Stimulated activated CD8-positive, alpha-beta memory T cell treated with anti-CD3 and anti-CD28 coated beads, Interleukin-7, amount 100 ng/mL, for 4 hours (primary cell): ENCODE measurements at places on chromosomes 3 and 15.

- no peak for DNase-seq
Measured at GRCh38 chr15:29377161-29377560, 107.5 kb upstream of the NSMCE3 start.

DNA sequence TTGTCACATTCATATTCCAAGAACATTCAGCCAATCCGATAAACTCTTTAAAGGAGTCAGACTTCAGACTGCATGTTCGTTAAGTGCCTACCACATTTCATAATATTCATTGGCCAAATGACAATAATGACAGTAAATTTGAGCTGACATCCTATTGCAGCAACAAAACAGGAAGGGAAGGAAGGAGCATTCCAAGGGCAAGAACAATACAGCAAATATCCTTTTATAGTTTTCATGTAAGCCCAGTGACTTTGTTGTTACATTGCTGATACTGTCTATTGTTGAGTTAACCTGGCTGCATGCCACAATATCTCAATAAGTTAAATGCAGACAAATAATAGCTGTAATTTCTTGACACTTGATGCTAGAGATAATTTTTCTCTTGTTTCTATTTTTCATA lies 16.4 kb upstream of the CBLB start:
- no peak for DNase-seq

DNA sequence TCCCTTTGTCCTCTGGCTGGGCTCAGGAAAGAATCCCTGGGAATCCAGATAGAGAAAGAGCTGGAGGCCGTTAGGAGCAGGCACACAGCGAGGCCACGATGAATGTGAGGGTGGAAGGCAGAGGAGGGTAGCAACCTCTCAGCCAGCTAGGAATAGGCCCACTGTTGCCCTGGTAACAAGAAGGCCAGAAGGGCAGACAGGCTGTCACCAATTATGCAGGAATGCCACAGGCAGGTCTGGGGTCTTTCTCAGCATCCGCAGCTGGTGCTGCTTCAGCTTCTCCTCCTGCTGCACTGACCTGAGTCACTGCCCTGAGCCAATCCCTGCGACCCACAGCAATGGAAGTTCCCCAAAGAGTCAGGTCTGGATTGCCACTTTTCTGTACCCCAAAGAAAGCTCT lies 62.8 kb upstream of the C3orf80 start:
- no peak for DNase-seq

GRCh38 chr15:66884115-66884622 lies 181.2 kb upstream of the SMAD3 start:
- no peak for DNase-seq

DNA sequence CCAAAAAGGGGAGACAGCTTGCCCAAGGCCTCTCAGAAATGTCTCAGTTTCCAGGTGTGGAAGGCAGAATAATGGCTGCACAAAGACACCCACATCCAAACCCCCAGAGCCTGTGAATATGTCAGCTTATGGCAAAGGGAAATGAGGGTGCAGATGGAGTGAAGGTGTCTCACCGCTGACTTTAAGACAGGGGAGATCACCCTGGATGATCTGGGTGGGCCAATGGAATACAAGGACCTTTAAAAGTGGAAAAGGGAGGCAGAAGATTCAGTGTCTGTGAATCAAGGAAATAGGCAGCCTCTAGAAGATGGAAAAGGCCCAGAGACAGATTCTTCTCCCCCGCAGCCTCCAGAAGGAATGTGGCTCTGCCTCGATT lies 48.8 kb upstream of the ATP2B2 start:
- no peak for DNase-seq

DNA sequence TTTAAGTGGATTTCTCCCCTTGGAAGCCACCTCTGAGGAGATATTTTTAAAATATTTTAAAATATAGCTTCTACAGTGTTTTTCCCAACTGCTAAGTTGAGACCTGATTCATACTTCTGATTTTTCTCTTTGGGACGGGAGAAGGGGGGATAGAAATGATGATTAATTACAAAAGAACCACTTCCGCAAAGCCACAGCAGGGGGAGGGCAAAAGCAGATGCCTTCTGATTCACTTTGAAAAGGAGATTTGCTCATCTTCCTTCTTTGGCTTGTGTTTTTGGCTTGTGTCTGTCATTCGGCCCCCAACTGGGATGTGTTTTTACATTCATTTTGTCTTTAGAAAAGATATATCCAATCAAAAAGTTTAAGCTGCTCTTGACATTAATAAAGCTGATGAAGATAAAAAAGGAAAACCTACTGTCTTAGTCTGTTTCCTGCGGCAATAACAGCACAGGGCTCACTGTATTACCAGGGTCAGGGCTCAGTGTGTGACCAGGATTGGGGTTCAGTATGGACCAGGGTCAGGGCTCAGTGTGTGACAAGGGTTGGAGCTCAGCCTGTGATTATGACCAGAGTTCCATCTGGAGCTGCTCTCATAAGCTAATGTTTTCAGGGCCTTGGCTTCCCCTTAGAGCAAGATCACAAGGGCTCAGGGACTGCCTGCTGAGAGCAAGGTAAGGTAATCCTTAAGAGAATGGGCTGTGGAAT lies 223.2 kb downstream of the MTHFS start:
- DNase-seq: no peak

- DNase-seq: no peak
Measured at GRCh38 chr3:111194048-111194447, 122.4 kb downstream of the NECTIN3 start.

DNA sequence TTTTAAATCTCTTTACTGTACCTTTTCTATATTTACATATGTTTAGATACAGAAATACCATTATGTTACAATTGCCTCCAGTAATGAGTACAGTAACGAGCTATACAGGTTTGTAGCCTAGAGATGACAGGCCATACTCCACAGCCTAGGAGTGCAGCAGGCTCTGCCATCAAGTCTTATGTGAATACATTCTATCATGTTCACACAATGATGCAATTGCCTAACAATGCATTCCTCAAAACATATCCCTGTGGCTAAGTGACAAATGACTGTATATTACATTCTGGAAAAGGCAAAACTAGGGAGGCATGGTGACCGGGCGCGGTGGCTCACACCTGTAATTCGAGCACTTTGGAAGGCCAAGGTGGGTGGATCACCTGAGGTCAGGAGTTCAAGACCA lies 192.4 kb upstream of the IGF1R start:
- no peak for DNase-seq

- DNase-seq: no peak
Measured at GRCh38 chr15:38954090-38954489, 389.5 kb upstream of the RASGRP1 start.

- DNase-seq: no peak
Measured at GRCh38 chr15:48144889-48145288, 24.1 kb downstream of the SLC24A5 start.

DNA sequence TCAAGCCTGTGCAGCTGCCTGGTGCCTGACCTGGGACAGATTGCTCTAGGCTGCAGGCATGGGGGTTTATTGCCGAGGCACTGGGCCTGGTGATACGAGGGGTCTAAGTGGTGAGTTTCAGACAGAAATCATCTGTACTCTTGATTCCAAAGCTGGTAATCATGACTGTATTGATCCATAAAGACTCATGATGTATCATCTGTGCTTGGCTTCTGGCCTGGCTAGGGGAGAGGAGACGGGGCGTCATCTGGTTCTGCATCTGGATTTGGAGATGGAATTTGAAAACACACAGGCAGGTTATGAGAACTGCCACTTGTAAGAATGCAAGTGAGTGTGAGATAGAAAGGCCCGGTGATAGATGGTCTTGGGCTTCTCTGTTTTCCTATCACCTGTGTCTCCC lies 337.4 kb upstream of the C2CD4B start:
- DNase-seq: no peak

GRCh38 chr15:77838595-77838994 lies 205.9 kb upstream of the LINGO1 start:
- DNase-seq: no peak

DNA sequence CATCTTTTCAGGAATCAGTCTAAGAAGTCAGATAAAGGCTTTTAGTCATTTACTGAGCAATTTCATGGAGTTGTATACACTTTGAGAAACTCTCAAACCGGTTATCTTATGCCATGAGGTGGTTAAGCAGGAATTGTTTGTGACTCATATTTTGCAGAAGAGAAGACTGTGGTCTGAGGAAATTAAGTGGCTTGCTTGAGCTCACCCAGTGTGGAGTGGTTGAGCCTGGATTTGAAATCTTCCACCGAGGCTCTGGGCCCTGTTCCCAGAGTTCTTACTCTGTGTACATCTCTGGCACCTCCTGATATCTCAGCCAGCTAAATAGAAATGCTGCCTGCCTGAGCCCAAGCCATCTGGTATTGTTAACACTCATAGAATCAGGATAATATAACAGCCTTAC lies 37.8 kb upstream of the BCL6 start:
- no peak for DNase-seq

DNA sequence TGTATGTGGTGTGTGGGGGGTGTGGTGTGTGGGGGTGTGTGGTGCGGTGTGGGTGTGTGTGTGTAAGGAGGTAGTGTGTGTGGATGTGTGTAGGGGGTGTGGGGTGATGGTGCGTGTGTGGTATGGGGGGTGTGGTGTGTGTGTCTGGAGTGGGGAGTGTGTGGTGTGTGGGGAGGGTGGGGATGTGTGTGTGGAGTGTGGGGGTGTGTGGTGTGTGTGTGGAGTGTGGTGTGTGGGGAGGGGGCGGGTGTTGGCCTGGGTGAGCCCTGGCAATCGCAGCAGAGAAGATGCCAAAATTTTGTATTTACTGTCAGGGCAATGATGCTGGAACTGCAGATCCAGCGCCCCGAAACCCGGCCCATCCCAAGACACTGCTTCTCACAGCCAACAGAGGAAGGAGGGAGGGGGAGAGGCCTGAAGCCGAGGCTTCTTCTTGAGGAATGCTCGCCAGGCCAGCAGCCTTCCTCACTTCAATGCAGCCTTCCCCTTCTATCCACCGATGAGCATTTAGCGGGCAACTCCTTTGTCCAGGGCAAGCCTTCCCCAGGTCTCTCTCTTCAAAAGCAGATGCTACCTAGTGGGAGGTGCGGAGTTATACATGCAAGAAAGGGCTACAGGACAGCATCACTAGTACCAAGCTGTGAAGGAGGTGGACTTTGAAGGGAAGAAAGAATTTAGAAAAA lies 11.9 kb upstream of the SRP14 start:
- no peak for DNase-seq

GRCh38 chr3:125055331-125055912 lies 375 bp downstream of the HEG1 start:
- DNase-seq: peak; percentile 33

- DNase-seq: no peak
Measured at GRCh38 chr3:82927309-82928253, 1166.1 kb upstream of the GBE1 start.

GRCh38 chr3:168405288-168405687 lies 309.6 kb upstream of the GOLIM4 start:
- no peak for DNase-seq

GRCh38 chr3:114796796-114797195 lies 350.3 kb downstream of the ZBTB20 start:
- DNase-seq: no peak

- no peak for DNase-seq
Measured at GRCh38 chr3:32903953-32904352, 47.5 kb upstream of the CCR4 start.

DNA sequence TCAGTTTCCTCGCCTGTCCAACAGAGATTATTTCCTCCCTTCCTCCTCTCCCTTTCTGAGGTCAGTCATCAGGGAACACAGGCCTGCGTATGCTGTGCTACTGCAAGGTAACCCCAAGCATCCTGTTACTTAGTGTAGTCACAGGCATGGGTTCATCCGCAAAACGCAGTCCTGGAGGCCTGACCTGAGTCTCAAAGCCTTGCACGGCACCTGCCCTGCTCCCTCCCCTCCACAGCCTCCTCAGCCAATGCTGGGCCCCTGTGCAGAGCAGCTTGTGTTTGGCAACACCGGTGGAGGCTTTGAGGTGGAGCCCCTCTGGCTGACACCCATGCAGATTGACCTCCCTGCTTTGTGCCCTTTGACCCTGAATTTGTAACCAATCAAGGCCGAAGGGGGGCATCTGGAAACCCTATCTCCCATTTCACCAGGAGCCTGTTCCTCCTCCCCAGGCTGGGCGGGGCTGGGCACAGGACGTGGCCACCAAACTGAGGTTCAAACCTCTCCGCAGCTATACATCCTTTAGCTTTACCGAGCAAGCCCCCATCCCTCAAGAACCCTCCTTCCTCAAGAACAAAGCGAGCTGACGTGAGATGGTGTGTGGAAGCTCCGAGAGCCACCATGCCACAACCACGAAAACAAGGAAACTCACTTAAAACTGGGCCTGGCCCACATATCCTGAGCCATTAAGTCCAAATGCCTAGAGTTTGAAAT lies 21.5 kb downstream of the TKT start:
- DNase-seq: no peak

DNA sequence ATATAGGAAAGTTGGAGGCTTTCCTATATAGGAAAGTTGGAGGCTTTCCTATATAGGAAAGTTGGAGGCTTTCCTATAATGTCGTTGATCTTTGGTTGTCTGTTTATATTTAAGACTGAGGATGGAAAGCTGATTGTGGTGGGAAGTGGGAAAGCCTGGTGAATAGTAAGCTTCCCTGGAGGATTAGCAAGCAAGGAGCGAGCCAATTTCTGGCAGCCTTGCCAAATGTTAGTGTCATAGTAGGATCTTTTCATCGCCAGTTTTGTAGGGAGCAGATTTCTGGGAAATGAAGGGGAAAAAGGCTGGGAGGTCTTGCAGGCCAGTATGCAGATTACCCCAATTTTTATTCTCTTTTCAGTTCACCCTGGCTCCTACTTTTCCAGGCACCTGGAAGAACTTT lies 39.9 kb upstream of the CCNL1 start:
- DNase-seq: no peak

GRCh38 chr3:135924506-135924905 lies 41.0 kb upstream of the PPP2R3A start:
- DNase-seq: no peak

DNA sequence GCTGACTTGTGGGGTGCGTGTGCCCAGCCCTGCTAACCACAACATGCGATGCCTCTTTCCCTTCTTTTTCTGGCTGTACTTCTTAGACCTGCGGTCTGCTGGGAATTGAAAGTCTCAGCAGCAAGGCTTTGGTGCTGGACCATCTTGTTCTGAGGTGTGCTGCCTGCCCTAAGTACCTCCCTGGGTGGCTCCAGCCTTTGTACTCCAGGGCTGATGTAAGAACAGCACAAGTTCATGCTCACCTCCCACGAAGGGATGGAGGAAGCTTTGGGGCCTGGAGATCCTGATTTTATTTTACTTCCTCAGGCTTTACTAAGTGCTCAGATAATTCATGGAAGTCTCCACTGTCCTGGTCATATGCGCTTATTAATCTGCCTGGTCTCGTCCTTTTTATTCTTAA lies 28.9 kb downstream of the FAM43A start:
- DNase-seq: no peak

DNA sequence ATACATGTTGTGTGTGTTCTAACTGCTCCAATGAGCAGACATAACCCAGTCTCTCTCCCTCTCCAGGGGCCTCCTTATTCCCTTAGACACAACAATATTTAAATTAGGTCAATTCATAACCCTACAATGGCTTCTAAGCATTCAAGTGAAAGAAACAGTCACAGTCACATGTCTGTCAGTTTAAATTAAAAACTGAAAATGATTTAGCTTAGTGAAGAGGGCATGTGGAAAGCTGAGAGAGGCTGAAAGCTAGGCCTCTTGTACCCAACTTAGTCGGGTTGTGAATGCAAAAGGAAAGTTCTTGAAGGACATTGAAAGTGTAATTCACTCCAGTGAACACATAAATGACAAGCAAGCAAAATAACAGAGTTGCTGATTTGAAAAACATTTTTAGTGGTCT lies 1519.6 kb downstream of the OTOL1 start:
- no peak for DNase-seq

GRCh38 chr3:137766041-137766875 lies 2.1 kb downstream of the SOX14 start:
- no peak for DNase-seq

- no peak for DNase-seq
Measured at GRCh38 chr3:68876112-68876713, 56.1 kb downstream of the TAFA4 start.

GRCh38 chr3:96813134-96813819 lies 1.1 kb upstream of the EPHA6 start:
- DNase-seq: no peak
